Neural progenitor cell (in vitro differentiated cells): ENCODE measurements at places on chromosomes 4 and X. TPM values are rescaled to one million over a fixed set of nuclear protein-coding genes. Genes with fewer than 3 reads are reported as not detected.

DNA sequence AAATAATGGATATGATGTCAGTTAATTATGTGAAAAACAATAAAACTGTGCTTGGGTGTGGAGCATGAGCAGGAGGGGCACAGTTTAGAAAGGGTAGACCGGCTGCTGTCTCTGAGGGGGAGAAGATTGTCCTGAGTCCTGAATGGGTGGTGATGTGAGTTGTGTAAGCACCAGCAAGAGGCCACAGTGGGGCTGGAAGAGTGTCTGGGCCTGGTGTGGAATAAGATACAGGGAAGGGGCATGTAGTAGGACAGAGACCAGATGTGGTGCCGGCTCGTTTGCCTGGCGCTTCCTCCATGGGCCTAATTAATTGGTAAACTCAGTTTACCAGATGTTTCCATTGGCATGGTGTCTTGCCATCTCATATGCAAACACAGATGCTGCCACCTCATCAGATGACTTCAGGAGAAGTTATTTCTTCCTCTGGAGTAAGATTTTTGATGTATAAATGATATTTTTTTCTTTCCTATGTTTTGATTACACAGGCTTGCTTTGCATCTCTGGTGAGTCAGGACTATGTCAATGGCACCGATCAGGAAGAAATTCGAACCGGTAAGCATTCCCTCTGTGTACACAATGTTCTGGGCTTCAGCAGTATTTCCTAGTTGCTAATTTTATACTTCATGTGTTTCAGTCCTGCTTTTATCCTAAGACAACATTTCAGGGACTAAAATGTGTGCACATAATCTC lies 5.1 kb downstream of the MED28 start:
- DNase-seq: no peak
- no peak overlapping the region for H3K4me3 ChIP-seq
- no peak overlapping the region for H3K27ac ChIP-seq
- H3K27me3 ChIP-seq: no peaks in the 10 kb centered on the region
- H3K36me3 ChIP-seq: peaks cover 8% of the 10 kb centered on the region

HTN3 gene
- not detected in 2 replicates for total RNA-seq

DNA sequence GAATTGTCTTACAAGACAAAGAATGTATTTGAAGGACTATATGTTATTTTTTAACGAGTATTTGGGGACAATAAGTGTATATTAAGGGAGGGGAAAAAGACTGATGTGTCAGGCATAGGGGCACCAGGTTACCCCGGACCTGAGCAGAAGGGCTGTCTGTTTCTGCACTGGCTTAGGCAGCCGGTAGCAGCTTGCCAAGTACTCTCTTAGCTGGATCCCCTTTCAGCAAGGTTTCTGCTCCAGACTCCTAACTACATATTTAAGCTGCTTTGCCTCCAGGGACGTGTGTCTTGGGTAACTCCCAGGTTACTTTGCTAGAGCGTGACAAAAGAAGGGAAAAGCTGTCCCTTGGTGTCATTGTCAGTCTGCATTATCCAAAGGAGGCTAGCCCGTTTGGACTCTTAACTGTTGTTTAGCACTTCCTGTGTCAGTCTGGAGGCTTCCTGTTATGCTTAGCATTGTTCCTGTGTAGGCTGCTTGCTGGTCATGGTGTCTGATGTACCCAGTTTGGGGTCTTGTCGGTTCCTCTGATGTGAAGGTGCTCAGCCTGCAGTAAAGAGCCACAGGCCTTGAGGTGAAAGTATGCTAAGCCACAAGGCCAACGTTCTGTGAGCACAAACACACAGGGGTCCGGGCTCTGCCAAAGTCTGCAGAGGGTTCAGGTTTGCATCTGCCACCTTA lies 11.6 kb downstream of the CXCR3 start:
- no peak overlapping the region for H3K27ac ChIP-seq
- no peaks in the 10 kb centered on the region for H3K36me3 ChIP-seq
- H3K27me3 ChIP-seq: no peaks in the 10 kb centered on the region
- H3K4me3 ChIP-seq: no peak overlapping the region
- DNase-seq: no peak

NPY5R gene
- total RNA-seq: 1.1 and 1.3 TPM in 2 replicates

MAGEA4 gene
- not detected in 2 replicates for total RNA-seq

SLC26A1 gene
- total RNA-seq: 0.19 TPM in 1 of 2 replicates, not detected in the other

MGAT4D gene
- not detected in 2 replicates for total RNA-seq

NDST3 gene
- 0.49 and 0.59 TPM in 2 replicates for total RNA-seq
